ENCODE measurements at places on chromosomes 3 and 15.

DNA sequence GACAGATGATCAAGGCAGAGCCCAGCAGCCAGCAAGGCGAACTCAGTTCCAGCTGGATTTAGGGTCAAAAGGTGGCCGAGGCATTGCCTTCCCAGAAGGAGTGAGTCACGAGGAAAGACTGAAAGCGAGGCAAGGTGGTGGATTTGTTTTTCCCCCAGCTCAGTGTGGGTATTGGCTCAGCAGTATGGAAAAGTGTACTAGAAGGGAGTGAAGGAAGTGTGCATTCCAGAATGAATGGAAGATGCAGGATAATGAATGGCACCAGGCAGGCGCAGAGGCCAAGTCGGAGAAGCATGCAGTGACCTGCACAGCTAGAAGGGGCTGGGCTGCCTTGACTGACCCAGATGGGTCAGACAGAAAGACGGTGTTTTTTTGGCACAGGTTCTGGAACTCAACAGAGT is 46.3 kb downstream of the FOXP1 start:
- no peak for DNase-seq

DNA sequence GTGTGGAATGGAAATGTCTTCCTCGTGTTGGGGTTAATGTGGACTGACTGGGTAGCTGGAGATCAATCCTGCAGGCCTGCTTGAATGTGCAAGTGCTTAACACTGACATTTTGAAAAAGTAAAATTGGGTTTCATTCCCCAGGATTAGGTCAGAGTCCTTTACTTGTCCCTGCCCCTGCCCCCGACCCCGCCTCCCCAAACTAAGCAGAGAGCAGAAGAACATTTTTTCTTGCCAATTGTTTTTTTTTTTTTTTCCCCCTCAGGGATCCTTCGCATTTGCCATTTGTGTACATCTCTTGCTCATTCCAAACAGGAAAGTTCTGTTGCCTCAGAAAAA is 147.0 kb upstream of the NR2F2 start:
- no peak for DNase-seq

DNA sequence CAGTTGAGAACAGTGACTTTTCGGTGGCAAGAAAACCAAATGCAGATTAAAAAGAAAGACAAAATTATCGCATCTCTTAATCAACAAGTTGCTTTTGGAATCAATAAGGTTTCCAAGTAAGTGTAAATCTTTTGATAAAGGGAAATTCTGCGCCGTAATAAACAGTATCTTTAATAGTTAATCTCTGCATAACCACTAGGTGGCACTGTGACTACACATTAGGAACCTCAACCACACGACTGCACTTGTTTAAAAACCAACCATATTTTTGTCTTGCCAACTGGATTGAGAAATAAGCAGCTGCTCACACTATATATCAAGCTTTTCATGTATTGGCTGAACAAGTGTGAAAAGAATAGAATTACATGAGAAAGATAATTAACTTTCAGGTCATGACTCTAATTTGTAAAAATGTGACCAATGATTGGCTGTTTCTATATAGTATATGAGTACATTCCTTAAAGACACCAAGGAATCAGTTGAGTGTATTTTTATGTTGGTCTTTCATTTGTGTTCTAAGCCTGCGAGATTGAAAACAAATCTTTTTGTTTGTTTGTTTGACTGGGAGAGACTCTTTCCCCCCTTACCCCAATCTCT is 72.7 kb downstream of the DZIP3 start:
- no peak for DNase-seq

- no peak for DNase-seq
Measured at GRCh38 chr3:16809993-16810392, 74.8 kb upstream of the PLCL2 start.

DNA sequence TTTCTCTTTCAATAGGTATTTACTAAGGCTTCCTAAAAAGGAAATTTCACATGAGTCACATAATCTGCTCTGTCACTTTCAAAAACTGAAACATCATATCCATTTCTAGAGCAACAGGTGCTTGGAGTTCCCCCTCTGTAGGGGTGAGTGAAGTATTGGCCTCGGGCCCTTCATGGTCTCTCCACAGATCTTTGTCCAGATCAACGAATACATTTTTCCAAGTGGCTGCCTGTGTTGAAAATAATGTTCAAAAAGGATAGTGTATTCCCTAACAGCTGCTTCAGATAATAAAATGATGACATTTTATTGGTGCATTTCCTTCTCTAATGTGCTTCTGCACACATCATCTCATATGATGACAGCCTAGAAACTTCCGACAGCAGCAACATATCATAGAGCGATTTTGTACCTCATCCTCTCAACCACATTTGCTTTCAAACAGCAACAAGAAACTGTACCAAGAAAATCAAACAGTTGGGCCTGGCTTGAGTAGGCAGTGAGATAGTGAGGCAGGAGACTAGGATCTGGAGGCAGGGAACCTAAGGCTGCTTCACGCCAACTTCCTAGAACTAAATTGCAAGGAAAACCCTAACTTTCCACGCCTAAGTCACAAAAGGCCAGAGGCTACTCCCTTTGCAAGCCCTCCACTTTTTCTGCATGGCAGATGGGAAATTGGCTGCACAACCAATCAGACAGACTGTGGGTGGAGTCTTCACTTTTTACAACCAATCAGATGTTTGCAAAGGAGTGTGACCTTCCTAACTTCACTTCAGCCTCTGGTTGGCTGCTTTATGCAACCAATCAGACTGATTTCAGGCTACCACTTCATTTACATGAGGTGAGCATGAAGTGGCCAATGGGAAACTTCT is 340.2 kb downstream of the LRRC3B start:
- no peak for DNase-seq

DNA sequence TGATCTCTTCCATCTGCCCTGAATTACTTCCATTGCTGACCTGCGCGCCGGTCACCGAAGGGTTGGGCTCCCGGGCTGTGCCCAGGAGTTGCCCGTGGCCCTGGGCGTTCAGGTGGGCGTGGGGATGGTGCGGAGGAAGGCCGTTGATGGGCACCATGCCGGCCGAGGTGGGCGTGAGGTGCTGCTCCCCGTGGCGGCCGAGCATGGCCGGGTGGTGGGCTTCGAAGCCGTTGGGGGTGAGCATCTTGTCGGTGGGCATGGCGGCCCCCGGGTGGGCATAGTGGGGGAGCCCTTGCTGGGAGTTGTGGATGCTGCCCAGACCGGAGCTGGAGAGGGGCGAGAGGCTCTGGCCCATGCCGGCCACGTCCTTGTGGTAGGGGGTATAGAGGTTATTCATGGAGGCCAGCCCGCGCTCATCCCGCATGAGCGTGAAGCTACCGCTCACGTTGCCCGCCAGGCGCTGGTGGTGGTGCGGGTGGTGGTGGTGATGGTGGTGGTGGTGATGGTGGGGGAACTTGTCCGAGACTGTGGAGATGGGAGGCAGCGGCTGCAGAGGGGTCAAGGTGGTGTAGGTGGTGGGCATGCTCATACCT is 1.0 kb downstream of the ONECUT1 start:
- DNase-seq: no peak

- no peak for DNase-seq
Measured at GRCh38 chr15:32936283-32936918, 218.6 kb downstream of the GREM1 start.

DNA sequence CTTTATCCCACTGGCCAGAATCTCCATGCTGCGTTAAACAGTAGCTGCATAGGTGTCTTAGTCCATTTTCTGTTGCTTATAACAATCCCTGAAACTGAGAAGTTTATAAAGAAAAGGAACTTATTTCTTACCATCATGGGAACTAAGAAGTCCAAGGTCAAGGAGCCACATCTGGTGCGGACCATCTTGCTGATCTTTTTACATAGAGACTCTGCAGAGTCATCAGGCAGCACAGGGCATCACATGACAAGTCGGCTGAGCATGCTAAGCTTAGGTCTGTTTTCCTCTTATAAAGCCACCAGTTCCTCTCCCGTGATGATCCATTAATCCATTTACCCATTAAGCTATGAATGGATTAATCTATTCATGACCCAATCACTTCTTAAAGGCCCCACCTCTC is 22.4 kb upstream of the FAM174B start:
- DNase-seq: no peak

DNA sequence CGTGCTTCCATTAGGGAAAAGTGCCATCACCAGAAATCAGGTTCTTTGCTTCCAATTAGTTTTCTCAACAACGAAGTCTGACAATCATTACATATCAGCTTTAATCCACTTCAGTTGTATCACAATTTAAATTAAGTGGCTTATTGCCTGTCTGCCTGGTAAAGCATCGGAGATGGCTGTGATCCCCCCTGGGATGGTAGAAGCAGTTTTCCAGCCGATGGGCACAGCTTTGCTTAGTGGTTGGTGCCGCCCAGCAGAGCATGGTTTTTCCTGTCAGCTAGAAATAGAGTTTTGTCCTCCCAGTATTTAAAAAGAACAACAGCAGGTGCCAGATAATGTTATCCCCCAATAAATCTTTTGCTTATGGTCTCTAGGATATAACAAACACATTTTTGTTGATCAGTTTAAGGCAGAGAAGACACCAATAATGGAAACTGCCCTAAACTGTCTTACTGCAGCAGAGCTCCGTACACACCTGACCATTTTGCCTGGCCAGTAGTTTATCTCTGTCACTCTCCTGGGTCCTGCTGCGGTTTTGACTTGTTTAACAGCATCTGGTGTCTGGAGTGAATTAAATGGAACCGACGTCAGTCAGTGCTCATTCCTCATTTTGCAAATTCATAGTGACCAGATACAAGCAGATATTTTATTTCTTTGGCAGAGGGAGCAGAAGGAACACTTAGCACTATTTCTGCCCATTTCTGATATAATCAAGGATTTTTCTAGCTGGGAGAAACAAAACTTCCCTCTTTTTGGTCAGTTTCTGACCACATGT is 79.1 kb downstream of the SLC49A4 start:
- DNase-seq: no peak

DNA sequence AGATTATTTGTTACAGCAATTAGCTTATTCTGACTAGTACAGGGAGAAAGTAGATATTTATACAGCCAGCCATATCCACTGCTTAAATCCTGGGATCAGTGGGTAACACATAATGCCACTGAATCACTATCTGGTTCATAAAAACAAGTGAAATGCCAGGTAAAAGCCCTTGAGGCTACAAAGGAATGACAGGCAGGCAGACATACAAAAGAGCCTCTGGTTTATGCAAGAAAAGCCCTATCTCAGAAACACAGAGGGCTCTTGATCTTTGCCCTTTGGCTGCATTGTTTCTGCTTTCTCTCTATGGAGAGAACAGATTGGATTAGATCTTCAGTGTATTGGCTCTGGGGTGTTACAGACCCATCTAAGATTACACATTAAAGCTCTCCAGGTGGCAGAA is 115.4 kb upstream of the GADL1 start:
- DNase-seq: no peak

DNA sequence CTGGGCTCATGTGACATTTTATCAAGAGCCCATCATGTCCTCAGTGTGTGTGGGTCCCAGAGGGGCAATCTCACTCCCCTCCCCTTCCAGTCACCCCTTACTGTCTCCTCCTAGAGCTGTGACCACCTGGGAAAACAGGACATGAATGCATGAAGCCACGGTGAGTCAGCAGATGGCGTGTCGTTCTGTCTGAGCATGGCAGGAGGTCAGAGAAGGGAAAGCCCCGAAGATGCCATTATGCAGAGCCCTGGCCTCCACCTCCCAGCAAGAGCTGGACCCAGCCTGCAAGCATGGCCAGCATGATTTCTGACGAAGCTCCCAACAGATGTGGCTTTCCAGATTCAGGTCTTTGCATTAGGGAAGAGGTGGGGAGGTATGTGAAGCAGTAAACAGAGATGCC is 118.5 kb downstream of the TLE3 start:
- DNase-seq: no peak

- DNase-seq: no peak
Measured at GRCh38 chr3:151604891-151605290, 128.8 kb upstream of the AADACL2 start.

DNA sequence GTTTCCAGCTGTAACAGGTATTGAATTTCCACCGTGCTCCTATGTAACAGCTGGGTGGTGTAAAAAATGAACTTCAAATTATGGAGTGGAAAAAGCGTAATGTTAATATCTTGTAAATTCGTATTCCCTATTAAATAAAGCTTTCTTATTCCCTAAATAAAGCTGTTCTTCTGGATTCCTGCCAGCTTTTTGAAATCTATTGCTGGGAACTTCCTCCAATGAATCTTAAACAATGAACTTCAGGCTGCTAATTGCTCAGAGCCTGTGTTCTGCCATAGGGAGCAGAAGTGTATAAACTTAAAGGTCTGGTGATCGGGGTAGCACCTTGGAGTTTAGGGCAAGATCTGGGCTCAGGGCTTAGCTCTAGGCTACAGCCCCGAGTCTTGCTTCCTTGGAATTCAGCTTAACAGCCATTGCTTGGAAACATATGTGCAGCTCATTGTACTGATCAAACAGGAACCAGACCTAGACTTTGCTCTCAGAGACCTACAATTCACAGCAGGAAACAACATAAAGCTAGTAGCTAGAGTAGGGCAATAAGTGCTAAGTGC is 1.4 kb downstream of the ARL14 start:
- DNase-seq: no peak

DNA sequence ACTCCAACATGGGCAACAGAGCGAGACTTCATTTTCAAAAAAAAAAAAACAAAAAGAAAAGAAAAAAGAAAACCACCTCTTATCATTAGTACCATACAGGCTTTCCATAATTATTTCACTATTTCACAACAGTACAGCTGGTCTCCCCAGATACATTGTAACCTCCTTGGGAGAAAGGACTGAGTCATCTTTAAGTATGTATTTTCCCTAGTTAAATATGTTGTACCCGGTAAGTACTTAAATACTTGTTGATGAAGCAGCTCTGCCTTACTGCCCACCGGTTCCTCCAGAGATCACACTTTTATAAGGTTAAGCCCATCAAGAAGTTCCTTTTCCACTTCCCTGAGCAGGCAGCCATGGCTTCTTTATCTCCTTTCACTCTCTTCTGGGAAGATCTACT is 789.5 kb upstream of the CFAP20DC start:
- DNase-seq: no peak

GRCh38 chr3:191420771-191421170 is 40.2 kb upstream of the PYDC2 start:
- no peak for DNase-seq

DNA sequence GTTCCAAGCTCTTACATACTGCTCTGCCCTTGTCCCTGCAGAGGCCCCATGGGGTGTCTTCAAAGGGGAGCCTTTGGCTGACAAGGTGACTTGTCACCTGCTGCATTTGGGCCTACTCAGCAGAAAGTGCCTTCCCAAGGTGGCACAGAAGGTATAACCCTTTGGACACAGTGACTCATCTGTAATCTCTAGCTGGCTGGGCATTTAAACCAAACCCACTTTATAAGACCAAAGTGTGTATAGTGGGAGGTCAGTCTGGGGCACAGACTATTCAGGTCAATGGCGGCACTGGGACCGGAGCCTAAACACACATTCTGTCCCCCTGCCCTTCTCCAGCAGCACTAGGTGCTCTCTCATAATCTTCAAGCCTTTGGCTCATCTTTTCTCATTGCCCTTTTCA is 35.1 kb downstream of the GJD2 start:
- no peak for DNase-seq

DNA sequence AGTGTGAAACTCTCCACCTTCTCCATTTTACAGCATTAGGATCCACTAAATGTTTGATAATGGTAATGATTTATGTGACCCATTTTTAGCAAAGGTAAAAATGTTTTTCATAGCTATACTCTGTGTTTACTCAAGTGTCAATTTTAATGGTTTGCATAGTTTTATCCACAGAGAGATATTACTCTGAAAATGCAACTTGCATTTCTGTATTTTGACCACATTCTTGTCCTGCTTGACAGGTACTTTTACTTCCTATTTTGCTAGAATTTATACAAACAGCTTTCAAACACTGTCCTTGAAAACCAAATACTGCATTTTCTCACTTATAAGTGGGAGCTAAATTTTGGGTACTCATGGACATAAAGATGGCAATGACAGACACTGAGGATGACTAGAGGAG is 62.9 kb downstream of the SERPINI1 start:
- no peak for DNase-seq

GRCh38 chr3:76656531-76657070 is 383.3 kb upstream of the ROBO2 start:
- DNase-seq: no peak

Measured in occipital lobe (tissue), 3 donors.